ENCODE measurements at places on chromosomes 2 and 18.
A peak's percentile ranks its signal among the peaks of the same experiment; 100 is the strongest.

DNA sequence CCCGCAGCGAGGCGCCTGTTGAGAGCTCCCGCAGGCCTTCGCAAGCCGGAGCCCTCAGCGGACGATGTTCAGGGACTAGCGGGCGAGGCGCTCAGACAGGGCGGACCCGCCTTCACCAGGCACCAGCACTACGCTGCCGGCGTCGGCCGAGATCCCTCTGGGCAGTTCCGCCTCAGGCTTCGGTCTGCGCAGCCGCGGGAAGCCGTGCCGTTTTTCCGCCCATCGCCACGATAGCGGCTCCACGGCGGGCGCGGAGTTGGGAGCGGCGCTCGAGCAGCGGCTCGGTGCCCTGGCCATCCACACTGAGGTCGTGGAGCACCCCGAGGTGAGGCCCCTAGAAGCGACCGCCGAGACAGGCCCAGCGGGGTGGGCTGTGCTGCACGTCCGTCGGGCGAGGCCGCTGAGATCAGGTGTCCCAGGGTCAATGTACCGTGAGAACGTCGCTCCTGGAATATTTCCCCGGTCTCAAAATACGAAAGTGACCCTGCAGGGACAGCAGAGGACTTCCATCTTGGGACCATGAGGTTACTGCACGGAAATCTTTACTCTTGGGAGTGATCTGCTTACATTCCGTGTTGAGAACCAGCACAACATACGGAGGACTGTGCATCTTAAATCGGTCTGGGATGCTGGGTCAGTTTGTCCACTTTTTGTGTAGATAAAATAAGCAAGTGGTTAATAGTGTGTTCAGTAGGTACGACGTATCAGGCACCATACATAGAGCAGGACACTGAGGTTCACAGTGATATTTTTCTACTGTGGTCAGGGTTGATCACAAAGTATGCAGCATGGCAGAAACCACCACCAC, 13.3 kb upstream of the MTIF2 start:
- DNase-seq = peak; percentile 86

DNA sequence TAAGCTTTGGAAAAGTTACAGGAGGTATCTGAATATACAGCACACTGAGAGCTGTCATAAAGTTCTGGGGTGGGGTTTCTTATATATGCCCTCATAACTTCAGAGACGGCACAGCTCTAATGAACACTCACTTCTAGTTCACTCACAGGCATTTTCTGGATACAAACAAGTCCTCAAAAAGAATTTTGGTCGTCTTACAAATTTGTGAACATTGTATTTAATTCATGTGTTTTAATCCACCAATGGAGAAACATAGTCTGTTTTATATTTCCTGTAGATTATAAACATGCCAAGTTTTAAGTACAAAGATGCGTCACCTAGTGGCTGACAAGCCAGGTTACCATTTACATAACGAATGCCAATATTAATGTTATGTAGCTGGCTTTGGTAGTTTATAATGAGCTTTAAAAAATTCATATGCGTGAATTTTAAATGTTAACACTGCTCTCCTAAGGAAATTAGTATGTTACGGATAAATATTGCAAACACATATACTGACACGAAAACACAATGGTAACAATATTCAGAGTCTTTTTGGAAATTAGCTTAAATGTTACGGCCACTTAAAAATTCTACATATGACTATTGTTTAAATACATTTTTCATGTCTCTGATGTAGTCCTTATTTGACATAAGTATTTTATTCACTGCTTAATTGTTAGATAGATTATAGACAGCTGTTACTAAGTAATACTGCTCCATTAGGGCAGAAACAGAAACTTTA, 2.5 kb downstream of the COL3A1 start:
- DNase-seq = no peak

DNA sequence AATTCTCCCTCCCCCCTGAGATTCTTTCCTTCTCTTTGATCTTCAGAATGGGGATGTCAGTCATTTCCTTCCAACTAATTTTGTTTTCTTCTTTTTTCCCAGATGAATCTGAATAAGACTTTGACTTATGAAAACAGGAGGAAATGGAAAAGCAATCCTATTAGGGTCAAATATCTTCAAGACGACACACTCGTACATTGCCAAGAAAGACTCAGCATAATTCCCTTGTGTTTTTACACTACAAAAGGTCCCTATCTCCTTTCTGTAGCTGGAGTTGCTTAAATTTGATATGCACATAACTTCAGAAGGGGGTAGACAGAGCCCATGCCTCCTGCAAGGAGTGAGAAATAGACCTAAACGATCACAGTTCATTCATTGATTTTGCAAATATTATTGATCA, 230.3 kb upstream of the RBBP8 start:
- DNase-seq = no peak

- peak; percentile 9 for DNase-seq
Observed at GRCh38 chr2:86468162-86469033, 27.2 kb downstream of the KDM3A start.

- DNase-seq = no peak
Observed at GRCh38 chr2:134705861-134706586, 12.8 kb downstream of the TMEM163 start.

DNA sequence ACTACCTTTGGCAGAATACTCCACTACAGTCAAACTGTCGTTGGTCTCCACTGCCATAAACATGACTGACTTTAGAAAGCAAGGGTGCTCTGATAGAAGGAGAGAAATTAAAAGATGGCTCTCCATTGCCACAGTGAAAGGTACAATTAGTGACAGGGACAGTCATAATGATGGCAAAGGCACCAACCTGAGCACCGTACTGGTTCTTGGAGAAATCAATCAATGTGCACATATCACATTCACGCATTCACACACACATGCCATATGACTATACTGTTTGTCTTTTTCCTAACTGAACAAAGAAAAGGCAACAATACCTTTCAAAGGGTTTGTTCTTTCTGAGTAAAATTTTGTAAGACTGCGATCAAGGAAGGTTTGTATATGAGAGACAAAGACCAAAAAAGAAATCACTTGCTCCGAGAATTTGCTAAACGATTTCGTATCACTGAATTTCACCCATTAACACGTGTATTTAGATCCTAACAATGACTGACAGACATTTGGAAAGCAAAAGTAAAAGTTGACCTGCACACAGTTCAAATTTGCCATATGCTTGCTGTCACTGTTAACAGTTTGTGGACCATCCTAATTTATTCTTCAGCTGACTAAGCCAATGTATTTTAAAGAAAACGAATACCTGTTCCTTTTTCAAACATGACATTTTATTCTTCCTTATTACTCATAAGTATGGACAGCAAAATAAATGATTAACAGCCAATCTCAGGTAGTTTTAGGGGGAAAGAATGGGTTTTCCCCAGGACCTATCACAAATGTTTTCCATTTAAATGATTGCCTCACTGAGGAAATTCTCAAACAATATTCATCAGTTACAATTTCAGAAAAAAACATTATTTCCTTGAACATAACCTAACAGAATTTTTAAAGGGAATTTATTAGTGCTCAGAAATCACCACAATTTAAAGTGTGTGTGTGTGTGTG, 644.4 kb downstream of the ZEB2 start:
- DNase-seq = no peak
